ENCODE measurements at places on chromosomes 4 and X. TPM values are rescaled to one million over a fixed set of nuclear protein-coding genes. Genes with fewer than 3 reads are reported as not detected.

Gene DOK7
- total RNA-seq = 0.22 TPM

Gene DCAF4L1
- total RNA-seq = 0.14 TPM

Gene PI4K2B
- 18.3 TPM for total RNA-seq

Gene FAM47C
- total RNA-seq = not detected

Gene PPEF2
- total RNA-seq = not detected

Gene SHROOM3
- total RNA-seq = 55.8 TPM

Gene TLR10
- total RNA-seq = not detected

Gene TMEM255A
- total RNA-seq = 0.94 TPM

Gene SCFD2
- total RNA-seq = 16.9 TPM
